Regular cardiac myocyte (primary cell): ENCODE measurements at places on chromosomes 2 and 18. TPM values are rescaled to one million over a fixed set of nuclear protein-coding genes. Genes with fewer than 3 reads are reported as not detected.

Gene TWIST2
- total RNA-seq = 13.4 and 19.4 TPM in 2 replicates

Gene RFTN2
- 0.58 and 3.7 TPM in 2 replicates for total RNA-seq

Gene PIGN
- 55.6 and 82.9 TPM in 2 replicates for total RNA-seq

Gene SLC16A14
- total RNA-seq = 0.58 and 2.3 TPM in 2 replicates

Gene GTF2A1L
- total RNA-seq = 0.38 and 1.1 TPM in 2 replicates

Gene ELOA2
- not detected in 2 replicates for total RNA-seq

Gene DSC3
- total RNA-seq = under 0.01 and 0.19 TPM in 2 replicates
